Sigmoid colon (tissue), 7 donors: ENCODE measurements at places on chromosomes 1 and 21. TPM values are rescaled to one million over a fixed set of nuclear protein-coding genes. Genes with fewer than 3 reads are reported as not detected.

GRCh38 chr1:86169625-86170024 lies 13.1 kb upstream of the COL24A1 start:
- H3K4me1 ChIP-seq, result no peaks in the 10 kb centered on the region
- no peak for DNase-seq
- H3K27ac ChIP-seq, result no peak overlapping the region
- no peaks in the 10 kb centered on the region for H3K27me3 ChIP-seq
- H3K4me3 ChIP-seq, result no peak overlapping the region

- DNase-seq, result no peak
- no peaks in the 10 kb centered on the region for H3K27me3 ChIP-seq
- H3K27ac ChIP-seq, result no peak overlapping the region
- H3K4me1 ChIP-seq, result no peaks in the 10 kb centered on the region
- no peak overlapping the region for H3K4me3 ChIP-seq
Measured at GRCh38 chr1:56435434-56436262, 143.7 kb downstream of the PLPP3 start.

GRCh38 chr1:31677949-31678348 lies 25.9 kb downstream of the COL16A1 start:
- H3K27me3 ChIP-seq, result no peaks in the 10 kb centered on the region
- no peaks in the 10 kb centered on the region for H3K36me3 ChIP-seq
- H3K27ac ChIP-seq, result no peak overlapping the region
- H3K4me1 ChIP-seq, result peaks cover 55% of the 10 kb centered on the region
- no peak overlapping the region for H3K4me3 ChIP-seq
- DNase-seq, result no peak

DNA sequence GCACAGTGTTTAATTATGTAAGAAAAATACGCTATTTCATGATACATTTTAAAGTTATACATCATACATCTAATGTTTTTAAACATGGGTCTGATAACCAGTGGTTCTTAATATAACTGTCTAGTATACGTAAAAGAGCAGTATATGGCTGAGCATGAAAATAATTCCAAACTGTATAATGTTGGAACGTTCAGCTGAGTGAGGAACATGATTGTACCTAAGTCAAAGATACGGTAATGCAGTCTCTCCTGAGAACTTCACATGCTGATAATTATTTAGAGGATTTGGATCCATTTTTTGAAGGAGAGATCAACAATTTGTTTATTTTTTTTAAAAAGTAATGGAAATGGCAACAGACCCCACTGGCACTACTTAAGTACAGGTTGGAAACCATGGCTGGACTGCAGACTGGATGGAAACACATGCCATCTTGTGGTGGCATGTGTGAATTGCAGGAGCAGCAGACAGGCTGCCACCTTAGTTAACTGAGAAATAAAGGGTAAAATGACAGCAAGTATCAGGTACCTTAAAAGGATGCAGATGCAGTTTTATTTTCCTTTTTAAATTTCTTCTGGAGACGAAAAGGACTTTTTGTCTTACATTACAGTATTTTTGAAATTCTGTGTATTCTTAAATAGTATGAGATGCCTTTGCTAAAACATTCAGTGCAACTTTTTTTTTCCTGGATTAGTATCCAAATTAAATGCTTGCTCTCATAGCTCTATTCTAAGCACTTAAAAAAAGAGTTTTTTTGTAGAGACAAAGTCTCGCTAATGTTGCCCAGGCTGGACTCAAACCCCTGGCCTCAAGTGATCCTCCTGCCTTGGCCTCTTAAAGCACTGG lies 73.8 kb downstream of the MTR start:
- no peak overlapping the region for H3K4me3 ChIP-seq
- DNase-seq, result no peak
- peaks cover 23% of the 10 kb centered on the region for H3K36me3 ChIP-seq
- H3K27ac ChIP-seq, result no peak overlapping the region
- H3K27me3 ChIP-seq, result no peaks in the 10 kb centered on the region

- no peak overlapping the region for H3K27ac ChIP-seq
- no peak for DNase-seq
- peaks cover 39% of the 10 kb centered on the region for H3K4me1 ChIP-seq
- H3K4me3 ChIP-seq, result no peak overlapping the region
Measured at GRCh38 chr1:172351346-172351745, 69.1 kb upstream of the C1orf105 start.

- H3K36me3 ChIP-seq, result no peaks in the 10 kb centered on the region
- no peak overlapping the region for H3K27ac ChIP-seq
- H3K4me3 ChIP-seq, result no peak overlapping the region
Measured at GRCh38 chr1:41645062-41645461, 160.6 kb upstream of the EDN2 start.

Gene LYSMD1
- 15.5 TPM for total RNA-seq

Gene SLC44A3
- total RNA-seq, result 2.1 TPM
